Posterior cingulate gyrus (tissue), 11 donors: ENCODE measurements at places on chromosomes 4 and X.

DNA sequence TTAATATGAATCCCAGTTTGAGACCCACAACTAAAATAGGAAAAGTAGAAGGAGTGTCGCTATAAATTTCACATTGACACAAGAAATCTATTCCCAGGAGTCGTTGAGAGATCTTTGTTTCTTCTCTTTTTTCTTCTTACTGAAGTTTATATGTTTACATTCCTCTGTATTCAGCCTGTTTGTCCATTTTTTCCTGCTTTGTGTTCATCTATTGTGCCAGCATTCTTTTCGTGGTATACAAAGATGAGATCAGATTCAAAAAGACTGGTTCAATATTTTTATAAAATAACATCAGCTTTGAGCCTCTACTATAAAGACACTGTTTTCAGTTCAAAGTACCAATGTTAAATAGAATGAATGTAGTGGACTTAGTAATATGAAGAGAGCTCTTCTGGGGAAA is 95.4 kb upstream of the MYOZ2 start:
- no peak for DNase-seq

GRCh38 chr4:77095101-77095821 is 19.5 kb upstream of the CCNI start:
- DNase-seq: peak; percentile 97

- DNase-seq: no peak
Measured at GRCh38 chrX:153238361-153238760, 59.3 kb downstream of the MAGEA1 start.

DNA sequence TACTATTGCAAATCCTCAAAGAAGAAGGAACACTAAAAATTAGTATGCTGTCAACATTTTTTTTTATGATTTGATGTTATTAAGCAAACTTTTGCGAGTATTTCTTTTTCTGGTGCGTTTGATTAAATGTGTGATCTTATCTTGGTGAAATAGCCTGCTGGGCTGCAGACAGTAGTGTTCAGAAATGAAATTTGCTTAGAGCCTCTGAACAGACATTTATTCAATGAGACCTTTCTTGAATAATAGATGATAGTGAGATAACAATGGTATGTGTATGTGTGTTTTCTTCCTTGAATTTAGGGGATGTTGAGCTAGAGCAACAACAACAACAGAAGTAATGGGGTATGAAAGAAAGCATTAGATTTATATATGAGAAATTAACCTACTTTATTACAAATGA is 12.7 kb downstream of the ADGRL3 start:
- no peak for DNase-seq

GRCh38 chrX:8688776-8689175 is 43.2 kb downstream of the ANOS1 start:
- DNase-seq: no peak

DNA sequence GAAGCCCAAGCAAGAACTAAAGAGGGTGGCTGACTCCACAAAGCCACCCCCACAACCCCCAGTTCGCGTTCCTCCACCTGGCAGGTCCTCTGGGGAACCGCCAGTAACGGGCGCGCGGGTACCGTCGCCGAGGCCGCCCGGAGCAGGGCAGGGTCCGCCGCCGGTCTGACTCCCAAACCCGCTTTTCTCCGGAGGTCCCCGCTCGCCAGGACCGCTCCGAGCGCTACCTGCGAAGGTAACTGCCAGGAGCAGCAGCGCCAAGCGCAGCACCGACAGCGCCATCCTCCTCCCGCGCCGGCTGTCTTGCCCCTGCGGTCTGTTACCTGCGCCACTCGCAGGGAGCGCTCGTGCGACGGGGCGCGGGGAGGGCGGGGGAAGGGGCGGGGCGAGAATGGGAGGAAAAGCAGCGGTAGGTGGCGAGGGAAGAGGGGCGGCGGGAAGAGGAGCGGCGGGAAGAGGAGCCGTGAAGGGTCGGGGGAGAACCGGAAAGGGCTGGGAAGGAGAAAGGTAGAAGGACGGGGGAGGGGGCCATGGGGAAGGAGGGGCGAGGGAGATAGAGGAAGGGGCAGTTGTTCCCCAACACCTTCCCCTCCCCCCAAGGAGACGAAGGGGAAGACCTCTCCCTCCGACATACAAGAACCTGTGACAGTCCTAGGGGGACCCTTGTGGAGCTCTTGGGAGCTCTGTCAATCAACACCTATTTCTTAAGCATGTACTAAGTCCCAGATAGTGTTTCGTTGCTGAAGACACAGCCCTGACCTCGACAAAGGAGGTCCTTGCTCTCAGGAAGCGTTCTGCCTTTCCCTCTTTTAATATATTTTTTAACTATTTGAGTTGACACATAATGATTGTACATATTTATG is at the start of gene SPINK2:
SPINK2 (minus strand) TSS at position 321 of the 863 bp plus-strand sequence; CDS start at position 282, 39 bp downstream.
- DNase-seq: no peak

DNA sequence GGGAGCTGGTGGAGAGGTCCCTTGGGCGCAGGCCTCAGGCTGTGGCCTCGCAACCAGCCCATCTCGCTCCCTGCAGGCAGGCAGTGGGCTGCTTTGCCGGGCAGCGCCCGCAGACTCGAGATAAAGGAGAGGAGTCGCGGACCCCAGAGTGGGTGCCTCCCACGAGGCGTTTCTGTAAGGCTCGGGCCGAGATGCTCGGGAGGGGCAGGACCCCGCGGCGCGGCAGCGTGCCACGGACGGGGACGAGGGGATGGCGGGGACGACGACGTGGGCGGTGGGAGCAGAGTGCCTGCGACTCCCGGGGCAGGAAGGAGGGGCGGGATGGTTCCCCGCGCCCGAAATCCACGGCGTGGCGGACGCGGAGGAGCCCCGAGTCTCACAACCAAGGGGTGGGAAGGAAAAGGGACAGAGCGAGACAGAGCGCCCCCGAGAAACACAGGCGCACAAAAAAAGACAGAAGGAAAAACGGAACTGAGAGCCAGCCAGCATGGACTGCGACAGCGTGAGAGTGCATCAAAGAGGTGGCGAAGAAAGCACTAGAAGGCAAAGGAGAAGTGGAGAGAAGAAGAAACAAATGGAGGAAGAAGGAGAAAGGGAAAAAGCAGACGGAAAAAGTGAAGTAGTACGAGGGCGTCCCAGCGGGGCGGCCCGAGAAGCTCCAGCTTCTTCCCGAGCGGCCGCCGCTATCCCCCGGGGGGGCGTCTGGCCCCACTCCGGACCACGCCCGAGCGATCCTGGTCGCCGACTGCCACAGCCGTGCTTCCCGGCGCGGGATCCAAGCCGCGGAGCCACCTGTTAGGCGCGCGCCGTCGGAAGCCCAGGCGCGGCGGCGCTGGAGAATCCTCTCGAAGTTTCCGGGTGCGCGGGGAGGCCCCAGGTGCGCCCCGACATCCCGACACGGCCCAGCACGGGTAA is 1.5 kb downstream of the BEND4 start:
- DNase-seq: no peak

DNA sequence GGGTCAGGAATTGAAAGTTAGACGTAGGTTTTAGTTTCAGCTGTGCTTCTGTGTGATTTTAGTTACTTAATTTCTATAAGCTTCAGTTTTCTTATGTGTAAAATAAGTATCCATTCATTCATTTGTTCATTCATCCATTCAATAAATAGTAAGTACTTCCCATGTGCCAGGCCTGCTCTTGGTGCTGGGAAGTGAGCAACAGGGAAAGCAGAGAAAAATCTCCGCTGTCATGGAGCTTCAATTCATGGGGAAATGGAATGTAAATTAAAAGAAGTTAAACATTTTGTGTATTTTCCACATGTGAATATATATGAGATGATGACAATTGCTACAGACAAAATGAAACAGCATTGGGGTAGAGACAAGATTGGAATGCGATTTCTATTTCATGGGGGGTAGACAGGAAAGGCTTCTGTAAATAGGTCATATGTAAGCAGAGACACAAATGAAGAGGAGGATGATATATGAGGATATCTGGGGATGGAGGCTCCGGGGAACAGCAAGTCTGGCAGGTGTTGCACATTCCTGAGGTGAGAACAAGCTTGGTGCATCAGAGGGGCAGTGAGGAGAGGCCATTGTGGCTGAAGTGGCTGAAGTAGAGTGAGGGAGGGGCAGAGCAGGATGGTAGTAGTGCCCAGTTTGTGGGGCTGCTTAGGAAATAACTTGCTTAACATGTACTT is 66.2 kb downstream of the FHIP1A start:
- DNase-seq: no peak

GRCh38 chr4:76592460-76592859 is 157.4 kb downstream of the SHROOM3 start:
- DNase-seq: no peak

DNA sequence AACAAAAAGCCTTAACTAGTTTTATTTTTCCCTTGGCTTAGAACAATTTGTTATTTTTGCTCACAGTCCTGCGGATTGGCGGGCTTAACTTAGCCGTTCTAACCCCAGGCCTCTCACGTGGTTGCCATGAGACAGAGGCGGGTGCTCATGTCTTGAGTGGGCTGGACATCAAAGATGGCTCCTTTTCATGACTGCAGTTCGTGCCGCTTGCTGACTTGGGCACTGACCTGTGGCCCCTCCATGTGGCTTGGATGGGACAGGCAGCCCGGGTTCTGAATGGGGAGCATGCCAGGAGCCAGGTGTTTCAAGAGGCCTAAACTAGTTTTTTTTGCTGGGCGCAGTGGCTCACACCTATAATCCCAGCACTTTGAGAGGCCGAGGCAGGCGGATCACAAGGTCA is 40.7 kb downstream of the CDS1 start:
- DNase-seq: no peak

DNA sequence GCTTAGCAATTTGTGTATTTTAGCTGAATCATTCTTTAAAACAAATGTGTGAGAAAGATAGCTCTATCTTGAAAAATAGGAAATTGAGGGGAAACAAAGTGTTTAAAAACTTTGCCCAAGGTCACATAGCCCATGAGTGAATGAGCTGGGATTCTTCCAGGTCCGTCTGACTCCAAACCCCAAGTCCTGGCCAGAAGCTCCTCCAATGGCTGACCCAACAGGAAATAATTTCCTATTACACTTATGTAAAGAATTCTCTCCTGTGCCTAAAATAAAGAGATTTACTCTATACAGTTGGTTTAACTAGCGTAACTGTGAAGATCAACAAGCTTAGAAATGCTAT is 287.6 kb downstream of the ARHGAP24 start:
- no peak for DNase-seq

DNA sequence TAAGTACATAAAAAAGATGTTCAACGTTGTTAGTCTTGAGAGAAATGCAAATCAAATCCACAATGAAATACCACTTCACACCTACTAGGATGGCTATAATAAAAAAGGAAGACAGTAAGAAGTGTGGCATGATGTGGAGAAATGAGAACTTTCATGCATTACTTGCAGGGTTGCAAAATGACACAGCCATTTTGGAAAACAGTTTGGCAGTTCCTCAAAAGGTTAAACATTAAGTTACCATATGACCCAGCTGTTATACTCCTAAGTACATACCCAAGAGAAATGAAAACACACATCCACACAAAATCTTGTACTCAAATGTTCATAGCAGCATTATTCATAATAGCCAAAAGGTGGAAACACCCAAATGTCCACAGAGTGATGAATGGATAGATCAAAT is 25.8 kb upstream of the LIMCH1 start:
- no peak for DNase-seq

- DNase-seq: no peak
Measured at GRCh38 chrX:8364369-8365141, 100.1 kb upstream of the VCX3B start.

- no peak for DNase-seq
Measured at GRCh38 chrX:77962068-77962902, 7.2 kb downstream of the PGAM4 start.

GRCh38 chrX:70089604-70090297 is 27.5 kb downstream of the OTUD6A start:
- no peak for DNase-seq

GRCh38 chr4:2930758-2931511 is 32.3 kb downstream of the NOP14 start:
- peak; percentile 73 for DNase-seq

GRCh38 chrX:43827791-43828190 is 54.5 kb downstream of the MAOB start:
- no peak for DNase-seq

DNA sequence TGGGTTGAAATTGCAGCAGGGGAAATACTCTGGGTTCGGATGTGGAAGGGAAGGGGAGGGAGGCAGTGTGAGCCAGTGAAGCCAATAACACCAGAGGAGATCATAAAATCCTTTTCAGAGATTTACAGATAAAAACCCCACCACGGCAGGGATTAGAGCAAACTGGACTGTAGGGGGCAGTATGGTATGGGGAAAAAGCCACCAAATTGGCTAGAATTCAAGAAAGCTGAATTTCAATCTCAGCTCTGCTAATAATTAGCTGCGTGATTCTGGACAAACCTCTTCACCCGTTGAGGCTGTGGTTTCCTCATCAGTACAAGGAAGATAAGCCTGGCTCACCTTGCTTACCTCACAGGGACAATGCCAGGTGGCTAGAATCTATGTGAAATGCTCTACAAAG is 108.1 kb downstream of the ATG4A start:
- DNase-seq: no peak

DNA sequence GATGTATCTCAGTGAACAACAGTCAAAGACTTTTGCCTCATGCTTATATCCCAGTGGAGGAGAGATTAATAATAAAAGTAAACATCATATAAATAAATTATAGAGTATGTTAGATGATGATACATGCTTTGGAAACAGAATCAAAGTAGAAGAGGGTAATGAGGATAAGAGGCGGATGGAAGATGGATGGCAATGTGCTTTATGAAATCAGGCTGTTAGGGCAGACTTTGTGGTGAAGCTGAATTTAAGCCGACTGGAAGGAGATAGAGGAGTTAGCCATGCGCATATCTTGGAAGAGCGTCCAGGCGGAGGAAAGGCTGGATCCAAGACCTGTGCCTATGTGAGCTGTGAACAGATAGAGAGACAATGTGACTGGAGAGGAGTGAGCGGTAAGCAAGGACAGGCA is 74.9 kb upstream of the GUCY1A1 start:
- no peak for DNase-seq

- DNase-seq: no peak
Measured at GRCh38 chrX:110159865-110160264, 157.0 kb downstream of the TMEM164 start.

DNA sequence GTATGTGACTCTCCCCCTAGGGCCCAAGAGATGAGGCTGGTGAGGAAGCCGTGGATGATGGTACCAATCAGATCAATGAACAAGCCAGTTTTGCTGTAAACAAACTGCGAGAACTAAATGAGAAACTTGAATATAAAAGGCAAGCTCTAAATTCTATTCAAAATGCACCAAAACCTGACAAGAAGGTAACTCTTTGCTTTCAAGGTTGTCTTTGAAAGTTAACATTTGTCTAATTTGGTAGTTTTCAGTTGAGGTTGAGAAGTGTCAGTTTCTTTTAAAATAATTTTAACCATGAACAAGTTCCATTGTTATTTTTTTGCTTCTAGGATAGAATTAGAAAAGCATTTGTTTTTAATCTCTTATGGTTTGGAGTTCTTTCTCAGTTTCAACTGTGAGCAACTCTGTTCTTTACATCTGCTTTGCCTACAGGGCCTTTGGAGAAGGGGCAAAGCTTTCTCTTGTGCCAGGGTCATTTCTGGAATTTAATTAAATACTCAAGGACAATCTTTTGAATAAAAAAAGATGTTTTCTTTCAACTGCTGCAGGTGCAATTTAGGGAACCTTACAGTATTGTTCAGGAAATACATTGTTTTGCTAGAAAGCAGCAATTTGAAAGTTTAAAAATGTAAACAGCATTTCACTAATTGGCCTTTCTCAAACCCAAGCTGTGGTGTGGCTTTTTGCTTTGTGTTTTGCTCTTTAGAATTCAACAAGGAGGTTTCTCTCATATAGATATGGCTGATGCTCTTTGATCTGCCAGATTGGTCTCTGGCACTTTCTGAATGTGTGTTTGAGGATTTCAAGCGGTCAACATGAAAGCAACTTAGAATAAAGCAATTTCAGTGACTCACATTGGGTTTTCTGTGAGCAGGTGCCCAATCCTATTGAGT is 62.9 kb downstream of the LRP2BP start:
- no peak for DNase-seq

- no peak for DNase-seq
Measured at GRCh38 chr4:54643958-54644751, 13.6 kb upstream of the KIT start.

- DNase-seq: no peak
Measured at GRCh38 chr4:78120144-78120880, 63.2 kb downstream of the FRAS1 start.
